HT1080 (cell line): ENCODE measurements at places on chromosomes 2 and 18.

- DNase-seq: peak; percentile 23
These were observed 29.9 kb upstream of the MMADHC start for GRCh38 chr2:149617476-149617875.

DNA sequence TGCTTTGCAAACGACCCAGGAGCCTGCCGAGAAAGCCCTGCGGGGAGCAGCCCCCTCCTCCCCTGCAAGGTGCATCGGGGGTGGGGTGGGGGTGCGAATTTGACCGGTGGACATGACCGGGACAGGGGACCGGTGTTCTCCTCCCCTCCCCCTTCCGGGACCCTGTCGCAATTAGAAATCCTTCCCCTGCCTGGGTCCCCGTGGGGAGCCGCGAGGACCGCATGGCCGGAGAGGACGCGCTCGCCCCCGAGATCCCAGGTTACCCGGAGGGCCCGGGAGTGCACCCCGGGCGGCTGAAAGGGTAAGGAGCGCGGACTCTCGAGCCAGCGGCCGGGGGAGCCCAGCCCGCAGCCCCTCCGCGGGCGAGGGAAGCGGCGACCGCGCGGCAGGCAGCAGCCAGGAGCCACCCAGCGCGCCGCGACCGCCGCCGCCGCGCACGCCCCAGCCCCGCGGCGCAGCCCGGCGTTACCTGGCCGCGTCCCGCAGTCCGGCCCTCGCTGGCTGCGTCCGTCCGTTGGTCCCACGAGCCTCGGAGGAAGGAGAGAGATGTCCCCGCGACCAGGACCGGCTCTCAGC lies 482 bp downstream of the DLGAP1 start:
- no peak for DNase-seq

DNA sequence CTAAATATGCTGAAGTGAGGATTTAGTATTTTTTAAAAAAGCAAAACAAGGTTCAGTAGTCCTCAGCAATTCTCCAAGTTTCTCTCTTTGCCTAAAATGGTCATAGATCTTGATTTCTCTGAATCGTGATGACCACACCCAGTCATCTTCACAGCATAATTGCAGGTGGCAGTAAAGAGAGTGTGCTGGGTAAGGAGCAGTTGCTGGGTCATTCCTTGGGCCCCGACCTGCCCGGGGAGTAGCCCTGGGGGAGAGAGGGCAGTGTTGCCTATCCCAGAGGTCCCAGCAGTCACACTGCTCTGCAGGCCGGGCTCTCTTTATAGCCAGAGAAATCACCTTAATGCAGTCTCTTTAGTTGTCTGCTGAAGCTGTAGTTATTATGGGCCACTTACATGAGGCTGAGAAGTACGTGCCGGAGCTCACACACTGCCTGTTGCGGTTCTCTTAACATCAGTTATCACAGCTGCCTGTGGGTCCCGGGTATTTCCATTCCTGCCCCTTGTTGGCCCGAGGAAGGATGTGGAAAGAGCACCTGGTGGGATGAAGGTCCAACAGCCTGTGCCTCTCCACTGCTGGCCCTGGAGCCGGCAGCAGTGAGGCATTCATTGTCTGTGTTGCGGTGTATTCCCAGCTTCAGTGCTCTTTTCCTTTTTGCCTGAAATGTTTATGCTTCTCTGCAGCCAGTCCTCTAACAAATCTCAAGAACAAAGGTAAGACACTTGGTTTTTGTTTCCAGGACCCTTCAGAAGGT lies 230.1 kb downstream of the ALPK2 start:
- DNase-seq: no peak

- DNase-seq: no peak
These were observed 1055.5 kb upstream of the KLHL29 start for GRCh38 chr2:22329211-22330154.

- no peak for DNase-seq
These were observed 41.5 kb downstream of the TANC1 start for GRCh38 chr2:159009940-159010339.

GRCh38 chr2:128602038-128602698 lies 283.5 kb upstream of the HS6ST1 start:
- no peak for DNase-seq

GRCh38 chr2:104501342-104501741 lies 352.6 kb upstream of the POU3F3 start:
- DNase-seq: no peak

GRCh38 chr2:191646163-191646902 lies 31.6 kb upstream of the NABP1 start:
- no peak for DNase-seq

DNA sequence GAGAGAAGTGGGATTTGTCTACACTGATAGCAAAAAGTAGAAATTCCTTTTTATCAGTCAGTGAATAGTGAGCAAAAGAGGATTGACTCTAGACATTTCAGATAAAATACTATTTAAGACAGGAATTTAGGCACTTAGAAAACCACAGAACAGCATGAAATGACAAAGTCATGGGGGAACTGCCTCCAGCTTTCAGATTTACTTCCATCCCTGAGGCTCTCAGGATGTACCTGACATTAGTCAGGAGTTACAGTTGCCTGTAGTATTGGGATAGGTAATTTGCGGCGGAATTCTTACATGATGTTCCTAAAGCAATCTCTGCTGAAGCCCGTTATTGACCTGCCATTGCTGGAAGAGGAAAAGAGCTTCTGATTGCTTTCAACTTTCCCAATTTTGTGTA lies 337.1 kb upstream of the MAP2 start:
- DNase-seq: no peak

GRCh38 chr2:26730549-26731344 lies 33.3 kb upstream of the SLC35F6 start:
- DNase-seq: no peak

- DNase-seq: no peak
These were observed 2.4 kb downstream of the CWC22 start for GRCh38 chr2:180004731-180005130.

DNA sequence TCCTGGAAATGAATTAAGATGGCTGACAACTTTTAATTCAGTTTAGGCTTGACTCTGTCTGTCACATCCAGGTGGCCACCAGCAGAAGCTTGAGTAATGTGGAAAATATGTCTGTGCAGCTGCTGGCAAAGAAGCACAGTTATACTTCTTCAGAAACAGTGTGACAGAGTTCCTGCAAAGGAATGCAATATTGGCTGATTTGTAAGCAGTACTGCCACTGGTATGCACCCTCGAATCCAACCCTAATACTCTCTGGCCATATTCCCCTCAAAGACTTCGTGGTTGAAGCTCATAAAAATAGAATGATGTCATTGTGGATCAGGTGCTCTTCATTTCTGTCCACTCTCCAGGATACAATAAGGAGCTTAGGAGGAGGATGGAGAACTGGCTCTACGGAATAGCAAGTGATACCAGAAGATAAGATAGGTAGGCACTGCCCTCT lies 86.2 kb downstream of the METTL8 start:
- DNase-seq: peak; percentile 83

DNA sequence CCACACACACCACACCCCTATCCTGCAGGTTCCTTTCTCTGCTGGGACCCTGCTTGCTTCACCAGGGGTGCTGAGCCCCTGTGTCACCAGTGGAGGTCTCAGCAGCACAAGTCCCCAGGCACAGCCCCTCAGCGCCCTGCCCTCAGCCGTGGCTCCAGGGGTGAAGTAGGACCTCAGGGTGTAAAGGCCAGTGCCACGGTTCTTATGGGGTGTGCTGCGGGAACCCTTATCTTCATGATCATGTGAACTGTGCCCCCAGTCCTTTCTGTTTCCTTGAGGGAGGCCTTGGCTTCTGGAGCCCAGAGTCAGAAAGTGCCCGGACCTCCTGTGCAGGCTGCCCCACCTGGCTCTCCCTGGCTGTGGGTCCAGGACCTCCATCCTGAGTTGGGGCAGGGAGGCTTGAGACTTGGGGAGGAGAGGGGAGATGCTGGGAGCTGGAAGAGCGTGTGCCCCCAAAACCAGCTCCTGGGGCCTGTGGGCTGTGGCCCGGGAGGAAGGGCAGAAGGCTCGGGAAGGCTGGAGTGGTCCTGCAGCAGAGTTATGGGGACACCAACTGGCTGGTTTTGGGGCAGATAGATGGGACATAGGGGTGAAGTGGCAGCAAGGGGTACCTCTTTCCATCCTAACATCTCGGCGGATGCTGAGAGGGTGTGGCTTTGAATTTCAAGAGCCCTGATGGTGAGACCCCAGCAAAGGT lies 20.2 kb upstream of the KLF11 start:
- no peak for DNase-seq

- DNase-seq: no peak
These were observed 65.9 kb downstream of the INSIG2 start for GRCh38 chr2:118154176-118154575.

- no peak for DNase-seq
These were observed 395.7 kb upstream of the ST6GAL2 start for GRCh38 chr2:107281637-107282036.

DNA sequence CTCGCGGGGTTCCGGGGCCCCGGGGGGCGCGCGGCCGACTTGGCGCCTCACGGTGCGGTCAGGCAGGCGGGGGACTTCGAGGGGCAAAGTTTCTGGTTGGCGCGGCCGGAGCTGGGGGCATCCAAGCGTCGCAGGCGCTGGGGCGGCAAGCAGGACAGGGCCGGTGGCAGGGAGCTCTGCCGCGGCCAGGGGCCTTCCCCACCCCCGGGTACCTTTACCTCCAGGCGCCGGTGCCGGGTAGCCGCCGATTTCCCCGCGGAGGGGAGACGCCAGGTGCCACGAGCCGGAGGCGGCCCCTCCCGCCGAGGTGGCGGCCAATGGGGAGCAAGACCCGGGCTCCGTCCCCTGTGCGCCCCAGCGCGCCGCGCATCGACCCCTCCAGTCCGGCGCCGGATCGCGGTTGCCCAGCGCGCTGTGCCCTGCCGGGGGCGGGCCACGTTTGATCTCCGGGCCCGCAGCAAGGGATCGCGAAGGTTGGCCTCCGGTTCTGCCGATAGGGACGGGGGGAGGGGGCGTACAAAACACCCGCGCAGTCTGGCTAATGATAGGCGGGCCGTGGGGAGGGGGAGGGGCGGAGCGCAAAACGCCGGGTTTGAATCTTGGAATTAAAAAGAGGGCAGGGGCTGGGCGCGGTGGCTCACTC lies at the start of gene ST8SIA5:
Gene ST8SIA5, minus strand, starts transcription at position 495 of the 643 bp plus-strand sequence. CDS start 545 bp downstream, outside the sequence.
- DNase-seq: no peak

DNA sequence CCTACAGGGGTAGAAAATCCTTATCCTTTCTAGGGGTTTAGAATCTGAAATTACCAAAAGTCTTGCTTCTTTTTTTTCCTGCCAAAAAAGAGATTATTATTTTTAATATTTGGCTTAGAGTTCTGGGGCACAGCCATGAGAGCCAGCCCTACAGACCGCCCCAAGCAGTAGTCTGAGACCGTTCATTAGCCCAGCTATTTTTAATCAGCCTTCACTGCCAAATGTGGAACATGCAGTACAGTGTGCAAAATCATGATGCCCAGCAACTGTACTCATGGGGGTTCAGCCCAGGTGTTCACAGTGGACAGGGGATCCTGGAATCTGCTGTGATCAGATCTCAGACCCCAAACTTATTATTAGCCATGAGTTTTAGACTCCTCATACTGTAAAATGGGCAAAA lies 60.4 kb downstream of the GRB14 start:
- DNase-seq: no peak

DNA sequence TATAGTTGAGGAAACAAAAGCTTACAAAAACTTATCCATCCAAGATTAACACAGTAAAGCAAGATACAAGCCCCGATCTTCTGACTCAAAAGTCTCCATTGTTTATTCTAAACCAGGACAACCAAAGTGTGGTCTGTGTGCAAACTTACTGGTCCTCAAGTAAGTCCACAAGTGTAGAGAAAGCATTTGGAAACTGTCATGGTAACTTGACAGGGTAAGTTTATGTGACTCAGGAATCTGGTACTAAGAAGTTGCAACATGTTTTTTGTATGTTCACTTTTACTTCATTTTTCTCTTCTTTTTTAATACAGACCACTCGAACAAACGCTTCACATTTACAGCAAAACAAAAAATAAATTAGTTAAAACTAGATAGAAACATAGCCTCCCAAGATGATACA lies 9.4 kb downstream of the MBD2 start:
- no peak for DNase-seq

- peak; percentile 11 for DNase-seq
These were observed 61.2 kb downstream of the FAM171B start for GRCh38 chr2:186755066-186755465.

- DNase-seq: no peak
These were observed 366.9 kb downstream of the NYAP2 start for GRCh38 chr2:225766431-225766830.

DNA sequence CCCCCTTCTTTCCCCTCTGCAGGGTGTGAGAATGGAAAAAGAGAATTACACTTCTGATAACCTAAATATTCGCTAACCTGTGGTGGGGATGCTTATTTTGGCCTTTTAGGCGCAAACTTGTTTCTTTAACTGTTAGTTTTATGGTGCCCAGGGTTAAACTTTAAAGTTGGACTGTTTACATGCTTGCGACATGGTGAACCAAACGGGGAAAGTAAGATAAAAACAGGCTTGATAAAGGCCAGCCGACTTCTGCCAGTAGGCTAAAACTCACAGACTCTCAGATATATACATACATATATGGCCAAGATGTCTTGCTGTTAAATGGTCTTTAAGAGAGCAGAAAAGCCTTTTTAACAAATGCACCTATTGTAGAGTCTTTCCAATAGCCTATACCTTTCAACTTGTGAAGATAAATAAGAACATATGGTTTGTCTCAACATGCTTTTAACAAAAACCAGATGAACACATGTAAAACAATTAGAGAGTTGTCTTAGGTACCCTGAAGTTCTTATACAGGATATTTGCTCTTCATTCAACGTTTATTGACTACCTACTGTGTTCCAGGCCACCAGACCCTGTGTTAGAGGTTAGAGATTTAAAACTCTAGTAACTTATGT lies 29.0 kb downstream of the PRKCE start:
- DNase-seq: no peak

DNA sequence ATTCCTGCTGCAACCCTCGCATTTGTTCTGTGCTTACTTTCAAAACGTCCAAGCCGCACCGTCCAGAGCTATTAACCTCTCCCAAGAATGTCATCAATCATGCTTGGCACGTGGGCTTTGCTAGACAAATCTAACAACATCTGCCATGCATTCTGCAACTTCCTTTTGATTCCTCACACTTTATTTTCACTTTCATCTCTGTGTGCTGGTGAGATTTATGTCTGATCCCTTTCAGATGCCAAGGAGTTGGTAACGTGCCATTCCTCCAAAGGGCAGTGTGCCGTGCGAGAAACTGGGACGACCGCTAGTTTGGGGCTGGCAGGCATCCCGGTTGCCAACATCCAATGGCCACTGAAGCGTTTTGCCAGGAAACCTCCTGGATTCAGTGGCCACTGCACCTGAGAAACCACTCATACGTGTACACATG lies 230.0 kb upstream of the PARD3B start:
- no peak for DNase-seq
